ENCODE measurements at places on chromosomes 16 and 17.
A peak's percentile ranks its signal among the peaks of the same experiment; 100 is the strongest.

GRCh38 chr16:85983064-85983463 is 84.1 kb downstream of the IRF8 start:
- DNase-seq, result no peak

- peak; percentile 58 for DNase-seq
These were observed 2.8 kb upstream of the IL21R start for GRCh38 chr16:27398894-27399853.

GRCh38 chr16:17387256-17387655 is 83.5 kb downstream of the XYLT1 start:
- DNase-seq, result no peak

GRCh38 chr17:43126911-43127290 is 1.7 kb upstream of the BRCA1 start:
- DNase-seq, result no peak

DNA sequence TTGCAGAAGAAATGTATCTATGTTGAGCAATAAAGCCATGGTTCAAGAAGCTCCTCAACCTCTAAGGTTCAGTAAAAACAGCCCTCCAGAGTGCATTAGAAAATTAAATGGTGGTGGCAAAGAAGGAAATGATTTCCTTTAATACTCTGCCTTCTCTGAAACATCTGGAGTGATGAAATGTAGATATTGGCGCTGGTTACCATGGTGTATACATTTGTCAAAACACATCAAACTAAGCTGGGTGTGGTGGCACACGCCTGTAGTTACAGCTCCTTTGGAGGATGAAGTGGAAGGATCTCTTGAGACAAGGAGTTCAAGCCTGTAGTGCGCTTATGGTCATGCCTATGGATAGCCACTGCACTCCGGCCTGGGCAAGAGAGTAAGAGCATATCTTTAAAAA is 6.0 kb downstream of the CAPNS2 start:
- DNase-seq, result no peak

GRCh38 chr16:71289732-71290062 is 495 bp upstream of the CMTR2 start:
- no peak for DNase-seq

GRCh38 chr16:22641131-22641628 is 130.5 kb downstream of the NPIPB5 start:
- DNase-seq, result no peak

GRCh38 chr16:23807028-23807427 is 28.8 kb upstream of the PRKCB start:
- peak; percentile 73 for DNase-seq

- DNase-seq, result no peak
These were observed 6.1 kb upstream of the PYDC1 start for GRCh38 chr16:31223044-31223443.

GRCh38 chr17:2685696-2686095 is 25.9 kb downstream of the CLUH start:
- no peak for DNase-seq
